ENCODE measurements at places on chromosomes 2 and 18. TPM values are rescaled to one million over a fixed set of nuclear protein-coding genes. Genes with fewer than 3 reads are reported as not detected.

Gene PROKR1
- not detected for total RNA-seq

Gene EFEMP1
- total RNA-seq, result not detected

Gene SLC11A1
- not detected for total RNA-seq

Gene RETREG2
- total RNA-seq, result 44.0 TPM

Gene TNFRSF11A
- total RNA-seq, result 3.1 TPM

DNA sequence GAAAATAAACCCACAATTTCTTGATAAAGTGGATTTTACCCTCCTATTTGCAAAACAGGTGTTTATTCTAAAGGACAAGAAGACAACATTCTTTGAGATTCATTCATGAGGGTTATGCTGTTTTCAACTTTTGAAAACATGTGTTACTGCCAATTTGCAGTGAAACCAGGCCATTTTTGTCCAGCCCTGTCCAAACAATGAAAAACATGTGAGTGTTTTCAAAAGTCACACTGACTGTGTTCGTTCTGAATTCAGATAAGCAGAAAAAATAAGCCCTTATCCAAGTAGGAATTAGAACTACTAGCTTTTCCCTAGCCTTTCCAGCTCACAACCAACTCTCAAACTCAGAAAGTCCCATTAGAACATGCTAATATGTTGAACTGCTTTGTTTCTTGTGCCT lies 148.1 kb upstream of the PID1 start:
- no peaks in the 10 kb centered on the region for H3K4me1 ChIP-seq
- H3K27ac ChIP-seq, result no peak overlapping the region
- H3K36me3 ChIP-seq, result no peaks in the 10 kb centered on the region
- no peak for DNase-seq
- peaks cover 6% of the 10 kb centered on the region for H3K27me3 ChIP-seq

GRCh38 chr2:72562451-72563153 lies 263.2 kb downstream of the EXOC6B start:
- H3K27ac ChIP-seq, result no peak overlapping the region
- H3K36me3 ChIP-seq, result peaks cover 8% of the 10 kb centered on the region
- DNase-seq, result no peak
- H3K4me3 ChIP-seq, result no peak overlapping the region
- H3K27me3 ChIP-seq, result no peaks in the 10 kb centered on the region
- no peaks in the 10 kb centered on the region for H3K4me1 ChIP-seq

- peaks cover 9% of the 10 kb centered on the region for H3K27me3 ChIP-seq
- no peak for DNase-seq
- H3K4me3 ChIP-seq, result no peak overlapping the region
- H3K36me3 ChIP-seq, result no peaks in the 10 kb centered on the region
- H3K27ac ChIP-seq, result no peak overlapping the region
- H3K4me1 ChIP-seq, result no peaks in the 10 kb centered on the region
These were observed 36.1 kb downstream of the MARCO start for GRCh38 chr2:118978064-118978463.

- no peak within 1 kb of the TSS for H3K27ac ChIP-seq
- no peaks in the 10 kb centered on the region for H3K27me3 ChIP-seq
- H3K4me3 ChIP-seq, result no peak within 1 kb of the TSS
- no peak for DNase-seq
These were observed at the start of gene SFTPB for GRCh38 chr2:85668009-85668856. Gene SFTPB, minus strand, starts transcription at chr2:85668199. Its CDS starts 16 bp downstream, at chr2:85668183.

DNA sequence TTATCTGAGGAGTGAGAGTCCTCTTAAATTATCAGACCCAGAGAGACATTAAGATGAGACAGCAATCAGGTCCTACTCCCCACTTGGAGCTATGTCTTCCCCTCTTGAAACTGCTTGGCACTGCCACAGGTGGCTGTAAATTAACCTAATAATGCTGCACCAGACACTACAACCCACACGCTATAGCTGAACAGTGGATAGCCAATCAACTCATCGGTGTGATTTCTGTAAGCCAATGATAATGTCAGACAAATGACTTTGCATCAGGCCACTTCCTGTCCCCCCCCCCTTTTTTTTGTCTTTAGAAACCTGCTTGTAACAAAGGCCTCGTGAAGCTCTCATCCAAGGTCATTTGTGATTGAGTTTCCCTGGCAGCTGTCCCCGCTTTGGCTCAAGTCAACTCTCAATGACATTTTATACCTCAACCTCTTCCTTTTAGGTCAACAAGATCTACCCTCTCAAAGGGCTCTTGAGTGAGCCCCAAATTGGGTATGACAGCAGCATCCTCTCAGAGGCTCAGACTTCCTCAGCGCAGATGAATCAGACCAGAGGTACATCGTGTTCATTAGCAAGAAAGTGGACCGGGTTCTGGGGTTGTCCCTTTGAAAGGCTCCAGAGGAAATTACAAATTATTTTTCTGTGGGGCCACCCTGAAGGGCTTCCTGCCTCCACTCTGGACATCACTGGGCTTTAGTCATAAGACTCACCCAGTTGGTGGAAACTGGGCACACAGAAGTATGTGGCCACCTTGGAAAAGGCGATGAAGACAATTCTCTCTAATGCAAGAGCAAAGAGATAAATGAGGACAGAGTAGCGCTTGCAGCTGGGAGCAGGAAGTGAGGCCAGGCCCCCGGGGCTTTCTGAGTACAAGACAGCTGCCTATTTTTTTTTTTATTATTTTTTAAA lies 73.6 kb downstream of the COPS8 start:
- H3K4me1 ChIP-seq, result peaks cover 30% of the 10 kb centered on the region
- DNase-seq, result no peak
- no peak overlapping the region for H3K4me3 ChIP-seq
- H3K36me3 ChIP-seq, result no peaks in the 10 kb centered on the region

DNA sequence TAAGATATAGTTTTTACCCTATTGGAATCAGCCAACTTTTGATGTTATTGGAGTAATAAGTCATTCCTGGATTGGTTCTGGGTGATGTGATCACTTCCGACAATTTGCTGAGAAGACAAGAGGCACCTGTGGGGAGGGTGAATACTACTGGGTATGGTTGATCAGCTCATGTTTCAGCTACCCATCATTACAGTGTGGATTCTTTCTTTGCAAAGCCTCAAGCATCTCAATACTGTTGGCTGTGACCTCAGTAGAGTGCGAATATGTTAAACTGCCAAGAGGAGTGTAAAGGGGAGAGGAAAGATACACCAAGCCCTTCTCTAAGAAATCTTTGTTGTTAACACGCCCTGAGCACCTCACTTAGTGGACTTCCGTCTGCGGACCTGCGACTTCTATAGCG lies 317.7 kb downstream of the TDRD15 start:
- no peak overlapping the region for H3K27ac ChIP-seq
- H3K36me3 ChIP-seq, result no peaks in the 10 kb centered on the region
- no peaks in the 10 kb centered on the region for H3K27me3 ChIP-seq
- DNase-seq, result no peak
- H3K4me1 ChIP-seq, result no peaks in the 10 kb centered on the region

GRCh38 chr2:149087751-149088150 lies 49.3 kb downstream of the LYPD6B start:
- H3K27ac ChIP-seq, result no peak overlapping the region
- no peak overlapping the region for H3K4me3 ChIP-seq
- peaks cover 7% of the 10 kb centered on the region for H3K27me3 ChIP-seq
- DNase-seq, result no peak
- H3K4me1 ChIP-seq, result no peaks in the 10 kb centered on the region

- H3K4me1 ChIP-seq, result peaks cover 29% of the 10 kb centered on the region
- peak overlapping the region; percentile 92 for H3K27ac ChIP-seq
- no peaks in the 10 kb centered on the region for H3K27me3 ChIP-seq
- H3K36me3 ChIP-seq, result peaks cover 17% of the 10 kb centered on the region
- peak overlapping the region; percentile 90 for H3K4me3 ChIP-seq
These were observed 864 bp upstream of the MYL12A start for GRCh38 chr18:3246635-3247239.

GRCh38 chr2:66441581-66442320 lies 6.8 kb downstream of the MEIS1 start:
- no peak overlapping the region for H3K27ac ChIP-seq
- no peaks in the 10 kb centered on the region for H3K36me3 ChIP-seq
- H3K4me1 ChIP-seq, result peaks cover 11% of the 10 kb centered on the region
- H3K27me3 ChIP-seq, result peaks cover 60% of the 10 kb centered on the region
- no peak for DNase-seq

- DNase-seq, result no peak
- no peaks in the 10 kb centered on the region for H3K27me3 ChIP-seq
- H3K4me3 ChIP-seq, result no peak overlapping the region
- no peak overlapping the region for H3K27ac ChIP-seq
- H3K4me1 ChIP-seq, result peaks cover 81% of the 10 kb centered on the region
- H3K36me3 ChIP-seq, result peaks cover 2% of the 10 kb centered on the region
These were observed 14.9 kb downstream of the PPP3R1 start for GRCh38 chr2:68237404-68237803.

- peaks cover 1% of the 10 kb centered on the region for H3K36me3 ChIP-seq
- no peak overlapping the region for H3K4me3 ChIP-seq
- peaks cover 10% of the 10 kb centered on the region for H3K4me1 ChIP-seq
- H3K27ac ChIP-seq, result no peak overlapping the region
- no peak for DNase-seq
- no peaks in the 10 kb centered on the region for H3K27me3 ChIP-seq
These were observed 79.0 kb downstream of the SLC66A3 start for GRCh38 chr2:11234309-11234708.

DNA sequence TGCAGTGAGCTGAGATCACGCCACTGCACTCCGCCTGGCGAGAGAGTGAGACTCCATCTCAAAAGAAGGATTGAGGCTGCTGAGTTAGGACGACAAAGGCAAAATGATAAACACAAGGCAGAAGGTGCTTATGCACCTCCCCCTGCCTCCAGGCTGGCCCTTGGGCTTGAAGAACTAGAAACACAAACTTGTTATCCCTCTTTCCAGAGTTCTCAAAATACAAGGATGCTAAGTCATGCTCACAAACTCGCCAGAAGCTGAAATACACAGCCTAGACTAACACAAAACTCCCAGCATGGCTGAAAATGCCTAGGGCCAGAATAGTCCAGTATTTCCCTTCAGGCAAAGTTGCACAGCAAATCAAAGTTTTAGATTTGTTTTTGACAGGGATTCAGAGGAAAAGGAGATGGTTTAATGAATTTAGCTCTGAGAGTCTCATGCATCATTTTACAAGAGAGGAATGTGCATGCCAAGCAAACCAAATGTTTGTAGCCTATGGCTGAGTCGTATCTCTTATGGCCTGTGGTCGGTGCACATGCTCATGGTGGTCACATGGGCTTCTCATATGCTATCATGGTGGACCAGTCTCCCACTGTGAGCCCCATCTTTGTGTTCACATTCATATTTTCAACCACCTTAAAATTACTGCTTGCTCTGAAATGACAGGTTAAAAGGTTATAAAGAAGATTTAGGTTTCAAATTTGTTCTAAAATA lies 16.2 kb upstream of the MREG start:
- no peak for DNase-seq
- no peaks in the 10 kb centered on the region for H3K27me3 ChIP-seq
- peaks cover 26% of the 10 kb centered on the region for H3K4me1 ChIP-seq
- H3K36me3 ChIP-seq, result peaks cover 6% of the 10 kb centered on the region
- H3K4me3 ChIP-seq, result no peak overlapping the region

GRCh38 chr2:188204824-188205223 lies 86.8 kb upstream of the GULP1 start:
- no peak overlapping the region for H3K27ac ChIP-seq
- no peaks in the 10 kb centered on the region for H3K36me3 ChIP-seq
- H3K4me1 ChIP-seq, result no peaks in the 10 kb centered on the region

- DNase-seq, result no peak
- no peak overlapping the region for H3K27ac ChIP-seq
- H3K4me3 ChIP-seq, result no peak overlapping the region
- H3K27me3 ChIP-seq, result peaks cover 66% of the 10 kb centered on the region
- H3K36me3 ChIP-seq, result no peaks in the 10 kb centered on the region
These were observed 1.9 kb downstream of the GLI2 start for GRCh38 chr2:120737340-120738101.

DNA sequence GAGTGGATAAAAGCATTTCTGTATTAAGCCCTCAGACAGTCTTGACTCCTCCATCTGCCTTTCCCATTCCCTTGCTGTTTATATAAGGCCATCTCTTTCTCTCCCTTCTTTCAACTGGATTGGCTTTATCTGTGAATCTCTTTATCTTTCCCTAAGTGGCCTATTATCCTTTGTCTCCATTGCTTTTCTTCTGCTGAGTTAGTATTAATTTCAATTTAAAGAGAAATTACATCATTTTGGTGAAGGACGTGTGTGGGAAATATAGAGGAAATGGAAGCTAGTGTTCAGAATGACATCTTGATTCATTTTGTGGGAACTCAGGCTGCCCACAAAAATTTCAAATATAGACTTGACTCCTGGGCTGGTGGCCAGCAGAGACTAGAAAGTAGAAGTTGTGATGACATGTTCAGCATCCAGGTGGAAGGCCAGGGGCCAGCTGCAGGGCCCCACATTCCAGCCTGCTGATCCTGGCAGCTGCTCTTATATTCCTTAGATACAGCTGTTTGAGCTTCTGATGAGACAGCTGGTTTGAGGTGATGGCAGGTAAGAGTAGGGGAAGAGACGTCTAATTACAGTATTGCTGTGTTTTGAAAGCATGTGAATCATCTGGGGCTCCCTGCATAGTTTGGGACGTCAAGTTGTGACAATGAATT lies 52.3 kb downstream of the DIS3L2 start:
- H3K4me3 ChIP-seq, result no peak overlapping the region
- H3K27me3 ChIP-seq, result no peaks in the 10 kb centered on the region
- H3K27ac ChIP-seq, result no peak overlapping the region

DNA sequence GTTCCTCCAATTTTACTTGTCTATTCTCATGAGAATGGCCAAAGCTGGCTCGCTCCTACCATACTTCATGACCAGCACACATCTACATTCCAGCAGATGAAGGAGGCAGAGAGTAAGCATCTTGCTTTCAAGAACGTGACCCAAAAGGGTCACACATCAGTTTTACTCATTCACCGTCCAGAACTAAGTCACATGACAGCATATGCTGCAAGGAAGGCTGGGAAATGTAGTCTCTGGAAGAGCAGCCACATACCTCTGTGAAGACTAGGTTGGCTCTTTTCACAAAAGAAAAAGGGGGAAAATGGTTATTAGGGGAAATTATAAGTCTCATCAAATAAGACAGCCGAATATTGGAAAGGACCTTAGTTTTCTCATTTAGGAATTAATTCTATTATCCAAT lies 835.3 kb downstream of the EPHA4 start:
- H3K4me3 ChIP-seq, result no peak overlapping the region
- no peaks in the 10 kb centered on the region for H3K4me1 ChIP-seq
- H3K27ac ChIP-seq, result no peak overlapping the region
- no peak for DNase-seq
- peaks cover 2% of the 10 kb centered on the region for H3K27me3 ChIP-seq
- no peaks in the 10 kb centered on the region for H3K36me3 ChIP-seq

DNA sequence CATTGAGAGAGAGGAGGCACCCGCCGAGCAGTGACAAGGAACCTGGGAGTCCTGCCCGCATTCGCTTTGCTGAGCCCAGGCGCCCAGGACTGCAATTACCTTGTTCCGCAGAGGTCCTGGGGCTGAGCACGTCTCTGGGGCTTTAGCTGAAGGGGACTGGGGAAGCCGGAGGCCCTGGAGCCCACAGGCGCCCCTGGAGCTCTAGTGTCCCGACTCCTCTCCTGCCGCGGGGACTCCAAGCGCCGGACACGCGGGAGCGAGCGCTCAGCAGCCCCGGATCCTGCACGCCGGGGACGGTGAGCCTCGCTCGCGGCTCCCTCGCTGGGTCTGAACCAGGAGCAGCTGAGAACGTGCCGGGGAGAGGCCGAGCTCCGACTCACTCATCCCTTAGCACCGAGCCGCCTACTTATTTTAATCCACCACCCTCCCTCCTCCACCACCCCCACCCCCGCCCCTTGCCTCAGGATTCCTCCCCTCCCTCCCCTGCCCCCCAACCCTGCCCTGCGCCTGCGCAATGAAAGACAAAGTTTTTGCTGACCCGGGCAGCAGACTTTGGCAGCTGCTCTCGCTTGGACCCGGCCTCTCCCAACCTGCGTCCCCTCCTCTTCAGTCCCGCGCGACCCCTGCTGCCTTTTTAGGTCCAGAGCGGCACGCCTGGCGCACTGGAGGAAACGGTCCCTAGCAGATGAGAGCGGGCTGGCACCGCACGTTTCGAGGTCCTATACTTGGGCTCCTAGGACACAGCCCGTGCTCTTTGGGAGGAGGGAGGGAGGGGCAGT lies at the start of gene OSR1:
OSR1 (minus strand) TSS at position 382 of the 779 bp plus-strand sequence. CDS start 4,818 bp downstream, outside the sequence.
- no peak within 1 kb of the TSS for H3K27ac ChIP-seq
- no peaks in the 10 kb centered on the region for H3K36me3 ChIP-seq
- H3K4me1 ChIP-seq, result peaks cover 45% of the 10 kb centered on the region
- no peak for DNase-seq
